ENCODE measurements at places on chromosomes 2 and 18. TPM values are rescaled to one million over a fixed set of nuclear protein-coding genes. Genes with fewer than 3 reads are reported as not detected.

ALPG gene
- total RNA-seq: not detected

FBXO41 gene
- total RNA-seq: 18.2 TPM

CLEC4F gene
- not detected for total RNA-seq

HAAO gene
- total RNA-seq: not detected

RIT2 gene
- total RNA-seq: not detected

SCG2 gene
- 0.10 TPM for total RNA-seq

IL1R2 gene
- total RNA-seq: 0.52 TPM

CD28 gene
- 163 TPM for total RNA-seq

BCL2 gene
- 119 TPM for total RNA-seq

FBXO36 gene
- total RNA-seq: 1.1 TPM

OSR1 gene
- not detected for total RNA-seq

HTR2B gene
- 2.2 TPM for total RNA-seq

REG1B gene
- not detected for total RNA-seq

HOXD10 gene
- not detected for total RNA-seq

ORC2 gene
- 49.2 TPM for total RNA-seq

SNRNP200 gene
- 178 TPM for total RNA-seq

IL18R1 gene
- total RNA-seq: 19.2 TPM

KCNS3 gene
- not detected for total RNA-seq

All from activated CD4-positive, alpha-beta T cell treated with anti-CD3 and anti-CD28 coated beads, Interleukin-2, amount 10 ng/mL, durations not matched to agents 7 days and 5 days (primary cell).